ENCODE measurements at places on chromosomes 1 and 21.

GRCh38 chr1:64087768-64088167 lies 115.7 kb upstream of the UBE2U start:
- no peak for DNase-seq

DNA sequence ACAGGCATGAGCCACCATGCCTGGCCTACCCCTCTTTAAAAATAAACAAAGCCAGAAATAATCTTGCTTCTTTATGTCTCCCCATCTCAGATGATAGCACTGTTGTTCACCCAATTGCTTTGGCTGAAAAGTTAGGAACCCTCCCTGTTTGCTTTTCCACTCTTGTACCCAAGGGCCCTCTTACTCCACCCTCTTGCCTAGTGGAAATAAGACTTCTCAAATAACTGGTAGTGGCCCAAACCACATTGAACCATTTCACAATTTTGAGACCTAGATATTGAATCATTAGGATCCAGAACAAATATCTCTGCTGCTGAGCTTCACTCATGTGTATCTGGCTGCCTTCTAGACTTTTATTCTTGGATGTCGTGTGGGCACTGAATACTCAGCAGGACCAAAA lies 37.7 kb downstream of the RNF220 start:
- DNase-seq, result no peak

DNA sequence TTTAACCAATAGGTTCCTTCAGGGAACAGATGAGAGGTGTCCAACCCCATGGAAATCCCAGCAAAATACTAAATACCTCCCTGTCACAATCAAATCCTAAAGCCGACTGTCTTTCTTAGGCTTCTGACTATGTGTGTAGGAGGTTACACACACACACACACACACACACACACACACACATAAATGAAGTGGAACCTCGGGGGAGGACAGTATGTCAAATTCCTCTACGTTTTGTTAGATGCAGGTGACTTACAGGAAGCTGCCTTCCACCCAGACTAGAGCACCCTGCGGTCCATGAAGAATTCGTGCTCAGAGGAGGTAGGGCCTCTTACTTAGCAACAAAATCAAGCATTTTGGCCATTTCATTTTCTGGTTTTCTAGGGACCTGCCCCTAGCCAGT lies 16.4 kb downstream of the RSPH1 start:
- no peak for DNase-seq

- no peak for DNase-seq
Observed at GRCh38 chr1:15835205-15835740, 12.2 kb upstream of the SPEN start.

GRCh38 chr1:171379846-171380245 lies 65.9 kb downstream of the FMO4 start:
- no peak for DNase-seq

DNA sequence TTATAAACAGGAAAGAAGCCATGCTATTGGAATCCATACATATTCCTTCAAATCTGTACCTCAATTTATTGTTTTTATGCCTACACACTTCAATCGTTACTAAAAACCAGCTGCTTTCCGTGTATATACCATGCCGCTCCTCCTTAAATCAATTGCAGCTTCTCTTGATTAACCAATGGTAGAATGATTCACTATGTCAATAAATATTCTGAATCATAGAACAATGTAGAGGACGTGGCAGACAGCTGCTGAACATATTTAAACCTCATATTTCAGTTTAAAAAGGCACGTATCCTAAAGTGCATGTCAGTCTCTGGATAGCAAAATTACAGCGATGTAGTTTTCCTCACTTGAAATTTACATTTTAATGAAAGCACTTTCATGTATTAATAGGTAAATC lies 100.4 kb downstream of the MRPL39 start:
- DNase-seq, result no peak

GRCh38 chr21:45894906-45895777 lies 86.4 kb upstream of the COL6A1 start:
- DNase-seq, result no peak

DNA sequence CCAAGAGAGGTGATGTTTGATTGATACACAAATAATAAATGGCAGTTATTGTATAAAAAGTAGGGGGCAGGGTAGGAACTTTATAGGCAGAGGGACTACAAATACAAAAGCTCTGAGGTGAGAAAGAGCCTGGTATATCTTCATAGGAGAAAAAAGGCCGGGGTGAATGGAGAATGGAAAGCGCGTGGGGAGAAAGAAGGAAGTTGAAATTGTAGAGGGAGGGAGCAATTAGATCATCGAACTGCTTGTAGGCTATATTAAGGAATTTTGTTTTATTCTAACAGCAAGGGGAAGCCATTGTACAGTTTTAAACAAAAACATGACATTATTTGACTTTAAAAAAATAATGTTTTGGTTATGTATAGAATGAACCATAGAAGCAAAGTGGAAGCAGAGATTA lies 147.4 kb downstream of the PDE4B start:
- no peak for DNase-seq

DNA sequence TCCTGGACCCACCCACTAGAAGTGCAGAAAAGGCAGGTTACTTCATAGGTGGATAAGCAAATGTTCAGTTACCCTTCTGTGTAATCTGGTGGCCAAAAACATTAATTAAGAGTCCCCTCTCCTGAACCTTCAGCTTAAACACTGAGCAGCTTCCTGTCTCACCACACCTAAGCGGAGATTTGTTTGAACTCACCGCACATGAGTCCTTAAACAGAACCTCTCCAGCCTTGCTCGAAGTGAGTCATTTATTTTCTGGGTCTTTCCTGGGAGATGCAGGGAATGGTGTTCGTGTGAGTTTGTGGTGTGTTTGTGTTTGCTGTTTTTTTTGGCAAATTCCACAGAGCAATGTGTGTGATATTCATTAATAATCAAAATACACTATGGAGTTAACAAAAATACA lies 7.6 kb upstream of the FNBP1L start:
- DNase-seq, result no peak

All from activated effector memory CD4-positive, alpha-beta T cell treated with Interleukin-2 at 50 U/mL for 16 hours (primary cell).